Glomerular endothelial cell (primary cell): ENCODE measurements at places on chromosomes 1 and 21. TPM values are rescaled to one million over a fixed set of nuclear protein-coding genes. Genes with fewer than 3 reads are reported as not detected.

LMOD1 gene
- 0.93 TPM in 1 of 2 replicates, not detected in the other for total RNA-seq

CDK18 gene
- total RNA-seq, result 0.18 and 9.7 TPM in 2 replicates

ANKRD35 gene
- total RNA-seq, result 0.93 and 1.4 TPM in 2 replicates

GRIK1 gene
- 0.06 TPM in 1 of 2 replicates, not detected in the other for total RNA-seq

AVPR1B gene
- not detected in 2 replicates for total RNA-seq

UMODL1 gene
- total RNA-seq, result not detected in 2 replicates

ECM1 gene
- 4.2 and 5.1 TPM in 2 replicates for total RNA-seq

SYNJ1 gene
- total RNA-seq, result 9.2 and 16.0 TPM in 2 replicates

GCLM gene
- 18.3 and 21.7 TPM in 2 replicates for total RNA-seq

CELA2B gene
- not detected in 2 replicates for total RNA-seq

GBP6 gene
- not detected in 2 replicates for total RNA-seq

SLC19A2 gene
- total RNA-seq, result 4.0 and 4.5 TPM in 2 replicates

CDC20 gene
- total RNA-seq, result 15.2 and 38.9 TPM in 2 replicates

CZIB gene
- 45.8 and 50.6 TPM in 2 replicates for total RNA-seq

KIRREL1 gene
- 60.3 and 86.7 TPM in 2 replicates for total RNA-seq
